ENCODE measurements at places on chromosomes 6 and 20.
A peak's percentile ranks its signal among the peaks of the same experiment; 100 is the strongest.

DNA sequence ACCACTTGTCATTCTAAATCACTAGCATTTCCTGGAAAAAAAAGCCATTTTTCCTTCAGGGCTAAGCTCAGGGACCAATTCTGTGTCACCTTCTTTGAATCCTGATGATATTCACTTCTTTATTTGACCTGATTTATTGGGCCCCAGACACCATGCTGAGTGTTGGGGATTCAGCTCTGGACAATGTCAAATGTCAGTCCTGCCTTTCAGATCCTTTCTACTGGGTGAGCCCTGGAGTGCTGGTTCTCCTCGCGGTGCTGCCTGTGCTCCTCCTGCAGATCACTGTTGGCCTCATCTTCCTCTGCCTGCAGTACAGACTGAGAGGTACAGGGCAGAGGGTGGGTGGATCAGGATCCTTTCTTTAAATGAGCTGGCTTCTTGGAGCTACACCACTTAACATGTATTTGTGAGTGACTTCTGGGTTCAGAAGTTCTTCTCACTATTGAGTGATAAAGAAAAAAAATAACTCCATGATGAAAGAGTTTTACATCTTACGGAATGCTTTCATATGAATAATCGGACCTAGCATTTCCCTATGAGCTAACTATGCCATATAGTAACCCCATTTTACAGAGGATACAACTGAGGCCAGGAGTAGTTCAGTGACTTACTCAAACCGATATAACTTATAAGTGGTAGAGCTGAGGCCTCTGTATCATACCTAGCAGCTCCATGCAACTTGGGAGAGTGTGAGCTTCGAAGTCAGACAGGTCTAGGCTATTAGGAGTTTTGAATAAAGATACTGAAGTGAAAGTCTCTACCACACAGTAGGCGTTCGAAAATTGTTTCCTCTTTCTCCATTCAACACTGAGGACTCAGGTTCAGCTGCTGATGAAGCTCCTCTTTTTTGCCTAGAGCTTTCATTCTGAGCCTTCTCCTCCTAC lies 9.3 kb downstream of the MOG start:
- DNase-seq: no peak

DNA sequence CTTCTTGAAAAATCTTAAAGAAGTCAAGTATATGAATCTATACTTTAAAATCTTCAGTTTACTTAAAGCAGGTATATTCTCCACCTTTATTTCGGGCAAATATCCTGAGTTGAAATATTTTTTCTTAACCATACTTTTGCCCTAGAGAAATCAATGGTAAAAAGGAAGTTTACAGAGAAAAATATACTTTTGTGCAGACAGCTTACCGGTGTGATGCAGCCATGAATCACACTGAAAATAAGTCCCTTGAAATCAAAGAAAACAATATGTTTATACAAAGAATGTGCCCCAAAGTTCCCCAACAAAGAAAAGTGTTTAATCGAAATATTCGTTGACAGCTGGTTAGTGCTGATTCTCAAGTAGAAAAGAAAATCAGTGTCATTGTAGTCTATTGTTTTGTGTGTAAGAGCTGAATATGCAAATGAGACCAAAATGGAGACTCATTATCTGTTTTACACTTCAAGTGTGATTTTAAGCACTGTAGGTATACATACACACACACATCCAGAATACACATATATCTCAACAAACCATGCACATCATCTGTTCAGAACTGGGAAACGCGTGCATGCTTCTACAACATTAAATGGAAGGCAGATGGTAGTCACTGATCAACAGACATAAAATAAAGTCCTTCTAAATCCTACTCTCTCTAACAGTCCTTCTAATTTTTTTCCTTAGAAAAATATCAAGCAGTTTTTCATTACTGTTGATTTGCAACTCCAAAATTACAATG lies 73.3 kb downstream of the BTBD9 start:
- DNase-seq: no peak

GRCh38 chr20:39563349-39563748 lies 601.2 kb downstream of the DHX35 start:
- no peak for DNase-seq

- peak; percentile 43 for DNase-seq
These were observed 190.2 kb downstream of the TSHZ2 start for GRCh38 chr20:53162251-53162835.

DNA sequence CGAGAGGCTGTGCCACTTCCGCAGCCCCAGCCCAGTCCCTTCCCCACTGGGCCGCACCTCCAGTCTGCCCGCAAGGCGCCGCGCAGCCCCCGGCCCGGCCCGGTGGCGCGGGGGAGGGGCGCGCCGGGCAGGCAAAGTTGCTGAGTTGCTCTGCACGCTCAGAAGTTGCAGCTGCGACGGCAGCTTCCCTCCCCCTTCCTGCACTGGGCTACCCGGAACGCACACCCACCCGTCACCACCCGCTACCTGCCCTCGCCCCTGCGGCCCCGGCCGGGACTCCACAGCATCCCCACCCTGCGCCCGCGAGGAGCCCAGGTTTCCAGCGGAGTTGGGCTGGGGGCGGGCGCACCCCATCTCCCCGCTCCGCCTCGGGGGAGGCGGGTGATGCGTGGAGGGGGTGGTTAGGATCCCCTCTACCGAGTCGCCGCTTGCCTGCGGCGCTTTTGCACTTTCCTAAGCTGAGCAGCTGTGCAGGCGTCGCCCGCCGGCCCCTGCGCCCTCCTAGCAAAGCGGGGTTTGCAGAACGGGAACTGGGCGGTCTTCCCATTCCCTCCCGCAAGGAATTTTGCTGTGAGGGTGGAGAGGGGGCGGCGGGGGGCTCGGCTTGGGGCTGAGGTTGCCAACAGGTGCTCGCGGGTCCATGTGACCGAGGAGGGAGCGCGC lies 55.9 kb upstream of the RREB1 start:
- DNase-seq: peak; percentile 77

- DNase-seq: no peak
These were observed 542 bp downstream of the USP49 start for GRCh38 chr6:41894366-41895299.

DNA sequence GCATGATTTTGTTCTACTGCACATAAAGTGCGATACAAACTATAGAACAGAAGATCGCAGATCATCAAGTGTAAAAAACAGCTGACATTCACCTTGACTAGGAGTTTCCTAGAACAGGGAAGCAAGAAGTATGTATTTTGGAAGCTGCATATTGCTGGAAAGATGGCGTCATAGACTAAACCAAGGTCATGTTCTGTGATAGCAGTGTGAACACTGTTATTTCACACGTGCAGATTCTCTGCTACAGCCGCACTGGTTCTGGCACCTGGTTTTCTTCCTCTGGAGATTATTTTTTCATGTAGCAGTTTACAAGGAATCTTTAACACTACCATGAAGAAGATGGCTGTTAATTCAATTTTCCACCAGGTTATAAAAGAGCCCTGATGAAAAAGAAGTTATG lies 681.2 kb downstream of the PRKN start:
- no peak for DNase-seq

DNA sequence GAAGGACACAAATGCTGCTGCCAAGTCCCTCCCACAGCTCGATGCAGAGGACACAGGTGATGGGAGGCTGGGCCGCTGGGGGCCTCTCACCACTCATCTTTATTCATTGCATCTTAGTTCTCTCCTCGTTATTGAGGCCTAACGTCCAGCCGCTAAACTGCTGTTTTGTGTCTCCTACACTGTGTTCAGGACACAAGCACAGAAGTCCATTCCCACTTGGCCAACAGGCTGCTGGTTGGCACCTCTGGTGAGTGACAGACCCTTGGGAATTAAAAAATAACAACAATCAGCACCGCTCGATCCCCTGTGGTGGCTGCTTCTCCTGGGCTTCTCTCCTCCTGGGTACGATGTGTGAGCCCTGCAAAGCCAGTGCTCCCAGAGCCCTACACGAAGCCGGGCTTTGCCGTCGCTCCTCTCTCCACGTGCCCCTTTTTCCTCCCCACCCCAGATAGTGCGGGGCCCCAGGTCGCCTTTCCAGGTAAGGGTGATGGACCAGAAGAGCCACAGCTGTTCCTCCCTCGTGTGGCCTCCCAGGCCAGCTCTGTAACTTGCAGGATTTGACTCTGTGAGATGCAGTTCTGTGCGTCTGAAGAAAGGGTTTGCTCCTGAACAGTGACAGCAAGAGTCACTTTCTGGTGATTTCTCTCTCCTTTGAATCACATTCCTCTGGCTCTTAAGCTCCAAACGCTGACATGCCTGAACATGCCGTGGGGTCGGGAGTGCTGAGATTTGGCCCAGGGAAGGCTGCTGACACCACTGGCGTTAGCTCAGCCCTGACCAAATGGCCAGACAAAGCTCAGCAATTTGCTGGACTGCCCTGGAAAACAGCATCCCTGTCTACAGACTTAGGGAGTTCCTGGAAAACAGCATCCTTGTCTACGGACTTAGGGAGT lies 59.3 kb downstream of the DLL1 start:
- peak; percentile 30 for DNase-seq

- DNase-seq: peak; percentile 67
These were observed 54.4 kb downstream of the PRR18 start for GRCh38 chr6:166253778-166254204.

DNA sequence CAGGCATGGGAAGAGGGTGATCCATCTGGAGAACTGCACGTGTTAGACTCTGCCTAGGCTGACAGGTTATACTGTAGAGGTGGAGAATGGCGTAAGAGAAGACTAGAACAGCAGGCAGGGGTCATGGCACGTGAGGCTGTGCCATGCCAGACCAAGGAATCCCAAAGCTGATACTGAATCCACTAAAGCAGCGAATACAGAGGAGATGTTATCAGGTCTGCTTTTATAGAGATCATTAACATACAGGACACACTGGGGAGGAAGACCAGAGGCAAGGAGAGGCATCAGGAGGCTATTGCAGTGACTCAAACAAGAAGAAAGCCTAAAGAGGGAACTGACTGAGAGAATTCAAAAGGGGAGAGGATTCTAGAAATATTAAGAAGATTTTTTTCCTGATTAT lies 12.9 kb downstream of the PHACTR1 start:
- DNase-seq: no peak

GRCh38 chr6:8014947-8015346 lies 49.2 kb downstream of the BLOC1S5 start:
- DNase-seq: no peak

DNA sequence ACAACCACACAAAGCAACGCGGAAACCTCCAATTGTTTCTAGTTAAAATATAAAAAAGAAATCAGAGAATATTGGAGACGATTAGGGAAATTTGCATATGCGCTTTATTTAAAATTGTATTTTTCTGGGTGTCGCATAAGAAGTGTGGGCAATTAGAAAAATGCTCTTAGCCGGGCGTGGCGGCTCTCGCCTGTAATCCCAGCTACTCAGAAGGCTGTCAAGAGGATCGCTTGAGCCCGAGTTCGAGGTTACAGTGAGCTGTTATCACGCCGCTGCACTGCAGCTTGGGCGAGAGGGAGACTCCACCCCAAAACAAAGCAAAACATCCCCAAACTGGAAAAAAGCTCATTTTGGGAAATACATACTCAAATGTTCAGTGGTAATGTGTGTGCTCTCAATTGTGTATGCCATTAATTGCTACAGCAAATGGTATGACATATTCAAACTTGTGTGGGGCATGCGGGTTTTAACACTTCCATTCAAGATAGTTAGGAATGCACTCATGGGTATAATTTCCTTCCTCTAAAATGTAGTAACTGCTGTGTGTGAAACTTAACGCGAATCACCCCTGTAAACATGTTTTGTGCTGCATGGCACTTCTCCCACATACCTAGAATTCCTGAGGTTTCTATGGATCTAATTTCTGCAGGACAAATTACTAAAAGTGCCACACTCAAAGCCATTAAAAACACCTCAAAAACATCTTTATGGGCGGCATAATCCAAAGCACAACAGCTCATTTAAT lies 54.7 kb upstream of the HFE start:
- DNase-seq: no peak

DNA sequence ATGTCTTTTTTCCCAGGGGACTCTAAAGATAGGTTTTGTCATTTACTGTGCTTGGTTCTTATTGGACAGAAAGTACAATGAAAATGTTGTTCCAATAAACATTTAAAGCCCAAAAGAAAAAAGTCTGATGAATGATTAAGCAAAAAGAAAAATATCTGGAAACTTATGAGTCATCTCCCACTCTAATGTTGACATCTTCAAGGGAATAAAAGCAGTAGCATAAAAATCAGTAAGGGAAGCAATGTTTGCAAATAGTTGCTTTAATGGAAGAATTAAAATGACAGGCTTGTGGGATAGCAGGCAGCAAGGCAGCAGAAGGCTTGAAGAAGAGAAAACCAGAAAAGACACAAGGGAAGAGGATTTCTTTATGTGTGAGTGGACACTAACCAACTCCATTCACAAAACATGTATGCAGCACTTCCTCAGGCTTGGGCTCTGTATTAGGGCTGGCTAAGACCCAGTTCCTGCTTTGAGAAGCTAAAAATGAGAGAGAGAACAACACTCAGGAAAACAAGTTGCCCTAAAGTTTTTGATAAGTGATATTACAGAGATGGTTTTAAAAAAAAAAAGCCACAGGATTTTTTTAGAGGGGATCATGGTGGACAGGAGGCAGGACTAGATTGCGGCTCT lies 263.2 kb upstream of the NT5E start:
- DNase-seq: no peak

GRCh38 chr6:18388271-18388670 lies 1.1 kb downstream of the RNF144B start:
- no peak for DNase-seq

DNA sequence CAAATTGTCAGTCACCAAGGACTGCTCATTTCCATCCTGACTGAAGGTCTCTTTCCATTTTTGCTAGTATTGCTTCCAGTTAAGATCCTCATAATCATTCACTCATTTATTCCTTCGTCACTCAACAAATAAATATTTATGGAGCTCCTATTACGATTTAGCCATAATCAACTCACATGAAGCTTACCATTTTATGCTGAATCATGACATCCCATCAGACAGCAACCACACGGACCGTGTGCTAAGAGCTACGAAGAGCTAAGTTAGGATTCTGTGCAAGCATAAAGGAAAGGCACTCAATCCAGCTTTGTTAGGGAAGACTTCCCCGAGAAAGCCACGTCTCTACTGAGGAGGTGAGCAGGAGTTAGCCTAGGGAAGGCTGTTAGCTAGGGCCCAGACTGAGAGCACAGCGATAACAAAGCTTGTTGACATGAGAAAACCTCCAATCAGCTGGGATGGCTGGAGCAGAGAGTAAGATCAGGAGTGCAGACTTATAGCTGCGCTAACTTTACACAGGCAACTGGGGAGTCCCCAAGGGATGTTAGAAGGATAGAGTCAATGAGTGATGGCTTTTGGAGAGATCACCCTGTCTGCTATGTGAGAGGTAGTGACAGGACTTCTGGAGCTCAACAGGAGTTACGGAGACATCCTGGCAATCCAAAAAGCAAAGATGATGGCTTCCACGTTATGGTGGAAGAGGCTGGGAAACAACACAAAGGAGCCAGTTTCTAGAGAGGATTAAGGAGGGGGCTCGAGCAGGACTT lies 2.6 kb upstream of the GID8 start:
- no peak for DNase-seq

- no peak for DNase-seq
These were observed 107.7 kb upstream of the RALGAPA2 start for GRCh38 chr20:20820104-20820503.
